ENCODE measurements at places on chromosomes 1 and 21.
A peak's percentile ranks its signal among the peaks of the same experiment; 100 is the strongest.

DNA sequence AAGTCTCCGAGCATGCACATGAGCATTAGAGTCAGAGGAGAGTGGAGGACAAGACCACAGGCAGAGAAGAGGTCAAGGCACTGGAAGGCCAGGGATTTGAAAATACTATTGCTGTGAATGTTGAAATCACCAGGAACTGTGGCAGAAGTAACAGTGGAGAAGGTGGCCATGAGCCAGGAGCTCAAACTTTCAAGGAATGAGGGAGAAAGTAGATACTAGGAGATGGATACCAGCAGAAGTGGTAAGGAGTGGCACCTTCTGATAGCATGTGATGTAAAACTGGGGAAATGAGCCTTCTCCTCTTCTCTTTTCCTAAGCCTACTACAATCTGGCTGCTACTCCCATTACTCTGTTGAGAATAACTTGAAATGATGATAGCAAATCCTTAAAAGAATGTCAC, 1.8 kb upstream of the CR1 start:
- DNase-seq, result no peak

GRCh38 chr1:43883321-43883720, 50.3 kb upstream of the ARTN start:
- DNase-seq, result no peak

DNA sequence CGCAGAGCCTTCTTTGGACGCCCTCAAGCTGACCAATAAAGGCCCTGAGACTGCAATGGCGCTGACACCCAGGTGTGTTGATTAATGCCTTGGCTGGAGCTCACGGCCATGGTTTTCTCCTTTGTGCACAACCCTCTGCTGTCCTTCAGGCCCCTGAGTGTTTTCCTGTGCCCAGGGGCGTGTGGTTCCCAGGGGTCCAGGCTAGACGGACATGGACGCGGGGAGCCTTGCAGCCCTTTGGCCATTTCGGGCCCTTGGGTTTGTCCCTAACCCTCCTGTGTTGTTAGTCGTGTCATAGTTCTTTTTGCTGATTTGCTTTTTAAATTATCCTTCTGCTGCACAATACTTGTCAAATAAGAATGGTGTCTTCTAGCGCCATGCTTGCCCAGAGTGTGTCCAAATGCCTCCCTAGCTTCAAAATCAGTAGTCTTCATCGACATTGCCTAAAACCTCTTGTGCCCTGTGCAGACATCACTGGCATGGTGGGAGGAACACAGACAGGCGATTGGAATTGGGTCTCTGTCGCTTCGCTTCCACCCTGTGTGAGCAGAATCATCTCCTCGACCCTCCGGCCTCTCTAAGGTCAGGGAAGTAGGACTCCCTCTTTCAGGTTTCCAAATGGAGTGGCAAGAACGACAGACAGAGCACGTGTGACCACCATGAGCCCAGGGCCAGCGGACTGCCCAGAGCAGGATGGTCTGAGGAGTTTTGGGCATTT, 1.9 kb downstream of the KRTAP10-4 start:
- DNase-seq, result no peak

DNA sequence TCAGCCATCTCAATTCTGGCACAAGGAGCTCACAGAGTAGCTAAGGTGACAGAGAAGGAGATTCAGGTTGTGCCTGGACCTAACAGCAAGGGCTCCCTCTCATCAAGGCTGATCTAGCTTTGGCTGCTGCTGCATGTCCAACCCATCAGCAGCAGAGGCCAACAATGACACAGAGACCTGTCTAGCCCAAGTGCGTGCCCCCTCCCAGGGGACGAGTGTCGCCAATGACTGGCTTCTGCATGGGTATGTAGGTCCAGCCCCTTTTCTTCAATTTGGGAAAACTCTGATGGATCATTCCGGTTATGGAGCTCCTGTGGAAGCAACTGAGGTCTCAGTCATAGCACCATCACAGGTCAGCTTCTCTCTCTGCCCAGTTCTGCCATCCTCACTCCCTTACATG, 83.3 kb downstream of the KCNJ15 start:
- DNase-seq, result no peak

- DNase-seq, result peak; percentile 13
Measured at GRCh38 chr21:42227909-42228708, 9.2 kb downstream of the ABCG1 start.

- DNase-seq, result no peak
Measured at GRCh38 chr1:47577303-47578025, 139.6 kb downstream of the FOXD2 start.

DNA sequence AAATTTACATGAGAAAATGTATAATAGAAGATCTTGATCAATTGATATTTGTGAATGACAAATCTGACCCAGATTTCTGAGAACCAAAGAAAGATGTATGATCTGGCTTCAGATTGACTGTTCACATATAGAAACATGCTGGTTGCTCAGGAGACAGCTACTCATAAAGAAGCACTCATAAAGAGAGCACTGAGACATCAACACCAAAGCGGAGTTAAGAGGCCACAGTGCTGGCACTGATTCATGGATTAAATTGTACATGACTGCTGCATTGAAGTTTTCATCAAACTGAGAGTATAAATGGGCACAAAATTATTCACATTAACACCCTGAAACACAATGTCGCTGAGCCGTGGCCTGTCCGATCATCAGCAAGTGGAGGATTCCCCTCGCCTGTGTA, 46.2 kb downstream of the SH3GLB1 start:
- no peak for DNase-seq

DNA sequence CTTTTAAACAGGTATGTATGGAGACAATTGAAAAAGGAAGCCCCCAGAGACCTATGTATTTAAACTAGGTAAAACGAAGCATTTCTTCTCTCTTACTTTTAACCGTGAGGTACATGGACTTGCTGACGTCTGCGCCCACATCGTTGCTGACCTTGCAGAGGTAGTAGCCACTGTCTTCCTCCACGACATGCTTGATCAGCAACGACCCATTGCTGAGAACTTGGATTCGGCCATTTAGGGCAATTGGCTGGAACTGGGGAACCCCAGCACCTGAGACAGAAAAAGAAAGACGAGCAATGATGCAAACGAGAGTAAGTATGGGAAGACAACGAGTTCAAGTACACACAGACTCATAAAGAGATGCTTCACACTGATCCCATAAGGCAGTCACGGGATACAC, 408.8 kb downstream of the PCP4 start:
- no peak for DNase-seq

GRCh38 chr1:219040291-219040690, 133.4 kb upstream of the LYPLAL1 start:
- no peak for DNase-seq

DNA sequence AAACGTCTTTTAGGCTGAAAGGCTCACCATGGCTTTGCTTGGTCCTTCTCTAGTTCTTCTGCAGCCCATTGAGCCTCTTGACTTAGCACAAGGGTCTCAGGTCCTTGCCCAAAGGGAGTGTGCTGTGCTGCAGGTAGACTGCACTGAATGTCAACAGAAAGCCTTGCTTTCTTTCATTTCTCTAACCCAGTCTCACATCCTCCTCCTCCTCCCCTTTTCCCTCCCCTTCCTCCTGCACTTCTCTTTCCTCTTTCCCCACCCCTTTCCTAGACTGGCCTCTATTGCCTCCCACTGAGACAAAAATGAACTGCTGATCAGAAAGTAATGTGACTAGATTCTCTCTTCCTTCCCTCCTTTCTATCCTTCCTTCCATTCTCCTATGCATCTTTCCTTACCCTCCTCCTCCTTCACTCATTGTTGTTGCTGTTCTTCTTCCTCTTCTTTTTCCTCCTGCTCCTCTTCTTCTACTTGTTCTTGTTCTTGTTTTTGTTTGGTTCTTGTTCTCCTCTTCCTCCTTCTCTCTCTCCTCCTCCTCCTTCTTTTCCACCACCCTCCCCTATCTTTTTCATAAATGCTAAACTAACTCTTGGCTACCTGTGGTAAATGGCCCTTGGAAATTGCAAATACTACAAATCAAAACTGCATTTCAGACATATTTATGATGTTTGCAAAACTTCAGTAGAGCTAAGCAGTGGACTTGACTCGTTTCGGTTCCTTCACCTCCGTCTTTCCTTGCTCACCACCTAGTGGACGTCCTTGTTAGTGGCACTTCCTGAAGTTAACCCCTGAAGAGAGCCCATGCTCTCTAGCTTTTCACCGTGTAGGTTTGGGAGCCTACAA, at the start of gene SELL:
TSS of gene SELL (minus strand) at position 152 of the 840 bp plus-strand sequence. CDS start at position 30, 122 bp downstream.
- peak; percentile 51 for DNase-seq

Measured in non-pigmented ciliary epithelial cell (primary cell).